Placental pericyte (primary cell): ENCODE measurements at places on chromosomes 13 and 19. TPM values are rescaled to one million over a fixed set of nuclear protein-coding genes. Genes with fewer than 3 reads are reported as not detected.

C2CD4C gene
- not detected in 2 replicates for total RNA-seq

PCP2 gene
- total RNA-seq = not detected in 2 replicates

SERPINE3 gene
- total RNA-seq = under 0.01 TPM in 1 of 2 replicates, not detected in the other

CGB3 gene
- not detected in 2 replicates for total RNA-seq

ADGRL1 gene
- total RNA-seq = 2.6 and 2.8 TPM in 2 replicates

ATP12A gene
- total RNA-seq = not detected in 2 replicates
